Endothelial cell (in vitro differentiated cells): ENCODE measurements at places on chromosomes 1 and 21. TPM values are rescaled to one million over a fixed set of nuclear protein-coding genes. Genes with fewer than 3 reads are reported as not detected.

- H3K36me3 ChIP-seq = no peaks in the 10 kb centered on the region
- no peak overlapping the region for H3K4me3 ChIP-seq
- H3K27me3 ChIP-seq = peaks cover 12% of the 10 kb centered on the region
- no peak overlapping the region for H3K27ac ChIP-seq
- DNase-seq = no peak
These were observed 472.7 kb downstream of the PTPRU start for GRCh38 chr1:29708796-29709703.

GRCh38 chr1:197269053-197269452, 1.0 kb downstream of the CRB1 start:
- H3K36me3 ChIP-seq = no peaks in the 10 kb centered on the region
- no peaks in the 10 kb centered on the region for H3K4me1 ChIP-seq
- DNase-seq = no peak
- no peak overlapping the region for H3K4me3 ChIP-seq
- H3K27me3 ChIP-seq = no peaks in the 10 kb centered on the region

GRCh38 chr21:44670642-44671432, 4.1 kb upstream of the KRTAP12-2 start:
- no peak overlapping the region for H3K27ac ChIP-seq
- H3K36me3 ChIP-seq = peaks cover 8% of the 10 kb centered on the region
- DNase-seq = no peak
- H3K4me3 ChIP-seq = no peak overlapping the region
- H3K4me1 ChIP-seq = no peaks in the 10 kb centered on the region

The CELA3B gene
- not detected for total RNA-seq
